ENCODE measurements at places on chromosomes 16 and 17.

DNA sequence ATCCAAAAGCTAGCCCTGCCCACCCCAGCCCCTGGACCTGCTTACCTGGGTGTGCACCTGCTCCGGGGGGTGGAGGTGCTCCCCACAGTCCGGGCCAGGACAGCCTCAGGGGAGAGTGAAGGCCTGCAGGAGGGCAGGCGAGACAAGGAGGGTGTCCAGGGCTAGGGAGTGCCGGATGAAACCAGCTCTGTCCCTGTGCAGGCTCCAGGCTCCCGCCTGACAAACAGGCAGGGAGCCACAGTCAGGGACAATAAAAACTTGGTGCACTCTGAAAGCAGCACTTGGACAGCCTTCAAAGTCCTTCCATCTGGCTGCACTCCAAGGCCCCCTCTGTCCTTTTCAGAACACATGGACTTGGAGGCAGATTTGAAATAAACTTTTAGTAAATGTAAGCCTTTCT lies 3.9 kb downstream of the PAQR4 start:
- no peak for DNase-seq

DNA sequence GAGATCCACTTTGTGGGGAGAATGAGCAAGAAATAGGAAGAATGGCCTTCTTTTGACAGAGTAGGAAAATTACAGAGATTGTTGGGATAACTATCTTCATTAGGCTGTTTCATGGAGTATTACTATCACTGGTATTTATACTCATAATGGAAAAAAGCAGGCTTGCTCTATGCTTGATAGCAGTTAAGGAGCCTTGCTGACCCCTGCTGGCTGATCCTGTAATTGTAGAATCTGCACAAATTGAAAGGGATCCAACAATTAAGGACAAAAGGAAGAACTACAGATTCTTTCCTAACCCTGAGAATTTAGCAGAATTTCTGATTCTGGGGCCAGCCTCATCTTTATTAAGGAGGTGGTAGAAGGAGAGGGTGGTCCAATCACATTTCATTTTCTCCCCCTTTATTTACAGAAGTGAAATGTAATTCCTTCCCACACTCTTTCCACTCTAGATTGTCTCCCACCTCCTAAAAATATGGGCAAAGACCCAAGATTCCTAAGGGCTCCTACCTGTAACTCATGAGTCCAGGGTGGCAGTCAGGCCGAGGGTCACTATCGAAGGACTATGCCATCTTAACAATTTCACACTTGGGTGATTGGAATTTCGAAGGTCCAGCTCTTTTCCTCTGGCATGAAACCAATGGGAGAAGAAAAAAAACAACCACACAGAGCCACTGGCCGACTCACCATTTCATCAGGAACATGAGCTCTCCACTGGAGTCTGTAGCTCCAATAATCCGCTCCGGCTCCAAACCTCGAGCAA lies 26.3 kb downstream of the NFE2L1 start:
- DNase-seq, result peak; percentile 59

GRCh38 chr16:72313903-72314302 lies 141.9 kb upstream of the PMFBP1 start:
- no peak for DNase-seq

GRCh38 chr17:37084372-37084771 lies 135.6 kb downstream of the AATF start:
- DNase-seq, result no peak

DNA sequence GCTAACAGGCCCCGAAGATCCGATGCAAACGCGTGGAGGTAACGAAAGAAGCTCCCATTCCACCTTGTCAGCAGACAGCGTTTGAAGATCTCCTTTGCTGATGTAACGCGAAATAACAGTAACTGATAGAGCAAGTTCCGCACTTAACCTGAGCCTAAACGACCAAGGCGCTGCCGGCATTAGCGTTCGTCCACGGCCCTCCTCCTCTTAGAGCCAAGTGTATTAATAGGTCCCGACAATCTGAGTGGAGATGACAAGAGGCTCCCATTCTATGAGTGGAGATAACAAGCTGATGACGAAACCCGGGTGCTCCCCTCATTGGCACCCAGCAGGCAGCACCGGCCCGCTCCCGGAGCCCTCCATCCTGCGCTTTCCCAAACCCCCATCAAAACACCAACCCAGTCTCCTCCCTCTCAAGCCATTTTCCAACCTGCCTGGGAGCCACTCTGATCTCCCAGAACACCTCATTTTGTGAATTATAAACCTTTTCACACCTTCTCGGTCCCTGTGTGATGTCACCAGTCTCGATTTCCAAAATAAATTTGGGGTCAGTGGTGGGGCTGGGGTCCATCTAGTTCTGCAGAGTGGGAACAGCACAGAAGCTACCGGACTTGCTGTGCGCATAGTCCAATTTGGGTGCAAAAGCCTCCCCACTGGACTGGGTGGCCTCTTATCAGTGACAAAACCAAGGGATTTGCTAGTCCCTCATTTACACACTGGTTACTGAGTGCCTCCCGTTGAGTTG lies 35.4 kb upstream of the ARL4D start:
- DNase-seq, result no peak

DNA sequence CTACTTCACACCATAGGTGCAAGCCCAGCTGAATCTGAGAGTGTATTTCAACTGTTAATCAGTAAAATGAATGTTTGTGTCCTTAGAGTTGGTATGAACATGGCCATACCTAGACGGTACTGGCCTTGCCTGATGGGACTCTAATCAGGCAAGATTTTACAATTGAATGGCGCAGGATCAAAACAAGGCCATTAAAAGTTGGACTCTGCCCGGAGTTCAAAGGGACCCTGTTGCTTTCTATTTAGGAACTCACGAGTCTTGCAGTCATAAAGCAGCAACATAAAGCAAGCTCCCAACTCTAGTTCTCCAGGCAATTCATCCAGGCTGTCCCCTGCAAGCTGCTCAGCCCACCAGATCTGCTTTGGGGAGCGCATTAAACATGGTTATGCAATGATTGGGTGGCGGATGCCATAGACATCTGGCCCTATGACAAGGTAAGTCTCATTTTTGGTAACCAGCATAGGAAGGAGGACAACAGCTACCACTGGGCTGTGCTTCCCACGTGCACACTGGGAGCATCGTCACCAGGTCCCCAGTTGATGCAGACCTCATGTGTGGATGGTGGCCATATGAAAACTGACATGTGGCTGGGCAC lies 8.8 kb downstream of the TMEM186 start:
- DNase-seq, result no peak

GRCh38 chr16:168424-168823 lies 2.6 kb downstream of the HBM start:
- no peak for DNase-seq

- no peak for DNase-seq
Observed at GRCh38 chr16:52631711-52632110, 84.8 kb upstream of the TOX3 start.

DNA sequence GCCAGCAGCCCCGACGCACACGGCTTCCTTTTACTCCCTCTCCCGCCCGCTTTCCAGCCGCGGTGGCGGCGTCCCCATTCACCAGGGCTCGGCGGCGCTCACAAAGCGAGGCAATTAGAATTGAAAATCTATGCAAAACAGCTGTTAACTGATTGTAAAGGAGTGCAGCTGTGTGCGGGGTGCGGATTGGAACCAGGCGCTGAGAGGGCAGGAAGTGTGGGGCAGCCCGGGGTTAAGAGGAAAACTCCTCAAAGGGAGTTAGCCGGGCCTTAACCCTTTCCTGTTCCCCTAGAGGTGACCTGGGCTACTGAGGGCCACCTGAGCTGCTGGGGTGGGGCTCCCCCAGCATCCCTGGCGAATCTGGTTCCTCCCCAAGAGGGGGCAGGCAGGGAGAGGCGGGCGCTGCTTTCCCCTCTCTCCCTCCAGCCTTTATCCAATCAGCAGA lies 5.8 kb upstream of the GSE1 start:
- DNase-seq, result no peak

GRCh38 chr16:50665128-50665878 lies 15.8 kb downstream of the SNX20 start:
- DNase-seq, result peak; percentile 76

DNA sequence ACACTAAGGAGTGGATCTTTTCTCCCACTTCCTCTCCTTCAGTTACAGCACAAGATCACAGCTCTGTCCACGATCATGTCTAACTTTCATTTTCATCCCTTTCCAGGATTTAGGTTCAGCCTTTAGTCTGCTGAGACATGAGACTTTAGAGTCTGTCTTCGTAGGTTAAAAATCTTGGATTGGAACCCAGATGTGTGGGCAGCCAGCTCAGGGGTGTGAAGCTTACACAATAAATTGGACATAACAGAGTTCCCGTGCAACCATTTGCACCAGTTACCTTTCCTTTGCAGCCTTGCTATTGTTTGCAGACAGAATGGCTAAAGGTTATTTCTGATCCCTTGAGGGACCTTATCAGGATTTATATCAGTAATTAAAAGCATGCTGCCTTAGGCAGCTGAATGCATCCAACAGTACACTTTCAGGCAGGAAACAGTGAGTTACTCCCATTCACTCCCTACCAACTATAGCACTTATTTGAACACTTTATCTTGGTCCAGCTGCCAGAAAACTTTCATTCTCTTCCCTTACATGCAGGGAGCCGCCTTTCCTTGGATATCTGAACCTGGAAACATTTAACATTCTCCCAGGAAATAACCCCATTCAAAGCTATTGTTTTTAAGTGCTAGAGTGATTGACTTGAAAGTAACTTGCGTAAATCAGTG lies 87.3 kb downstream of the TMEM100 start:
- DNase-seq, result no peak

GRCh38 chr17:1491443-1492248 lies 840 bp downstream of the MYO1C start:
- peak; percentile 58 for DNase-seq

GRCh38 chr16:88346680-88347505 lies 35.9 kb upstream of the ZNF469 start:
- no peak for DNase-seq

DNA sequence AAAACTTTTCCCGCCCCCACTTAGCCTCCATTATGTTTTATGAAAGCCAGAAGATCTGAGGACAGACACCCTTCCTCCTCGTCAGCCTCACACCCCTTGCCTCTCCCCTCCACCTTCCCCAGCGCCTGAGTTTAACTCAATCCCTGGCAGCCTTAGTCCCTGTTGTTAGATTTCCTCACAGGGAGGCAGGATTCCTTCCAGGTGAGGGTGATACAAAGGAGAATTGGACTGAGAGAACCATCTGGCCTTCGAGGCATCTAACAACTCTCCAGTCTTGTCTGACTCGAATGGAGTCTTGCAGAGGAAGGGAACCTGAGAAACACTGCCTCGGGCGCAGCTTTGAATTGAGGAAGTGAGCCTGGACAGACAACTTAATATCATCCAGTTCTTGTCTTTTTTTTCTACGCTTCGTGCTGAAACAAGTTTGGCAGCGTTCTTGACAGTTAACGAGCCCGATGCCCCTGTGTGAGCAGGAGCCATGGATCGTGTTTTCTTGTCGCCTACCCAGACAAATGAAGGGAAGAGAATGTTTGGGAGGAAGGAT lies 1.3 kb upstream of the ZNF768 start:
- no peak for DNase-seq

- DNase-seq, result no peak
Observed at GRCh38 chr17:42192189-42193126, 1.8 kb downstream of the GHDC start.

GRCh38 chr16:8464979-8465378 lies 125.3 kb downstream of the TMEM114 start:
- DNase-seq, result no peak

GRCh38 chr17:51398687-51399086 lies 138.3 kb downstream of the UTP18 start:
- no peak for DNase-seq

- no peak for DNase-seq
Observed at GRCh38 chr17:27573971-27574525, 56.9 kb upstream of the LGALS9 start.

DNA sequence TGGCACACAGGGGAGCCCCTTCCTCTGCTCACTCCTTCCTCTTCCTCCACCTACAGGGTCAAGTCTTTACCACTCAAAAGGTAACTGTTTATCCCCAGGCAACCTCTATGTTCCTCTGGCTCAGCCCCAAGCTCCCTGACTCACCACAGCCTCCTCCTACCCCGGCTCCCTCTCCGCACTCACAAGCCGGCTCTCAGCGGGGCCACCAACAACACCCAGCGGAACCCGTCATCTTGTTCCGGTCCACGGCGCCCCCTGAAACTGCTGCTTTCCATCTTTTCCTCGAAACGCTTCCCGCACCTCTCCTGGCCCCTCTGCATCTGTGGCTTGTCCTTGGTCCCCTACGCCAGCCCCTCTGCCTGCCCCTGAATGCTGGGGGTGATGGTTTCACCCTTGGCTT lies 58.4 kb downstream of the NXN start:
- no peak for DNase-seq

- no peak for DNase-seq
Observed at GRCh38 chr17:76918811-76919210, 50.6 kb downstream of the MGAT5B start.

DNA sequence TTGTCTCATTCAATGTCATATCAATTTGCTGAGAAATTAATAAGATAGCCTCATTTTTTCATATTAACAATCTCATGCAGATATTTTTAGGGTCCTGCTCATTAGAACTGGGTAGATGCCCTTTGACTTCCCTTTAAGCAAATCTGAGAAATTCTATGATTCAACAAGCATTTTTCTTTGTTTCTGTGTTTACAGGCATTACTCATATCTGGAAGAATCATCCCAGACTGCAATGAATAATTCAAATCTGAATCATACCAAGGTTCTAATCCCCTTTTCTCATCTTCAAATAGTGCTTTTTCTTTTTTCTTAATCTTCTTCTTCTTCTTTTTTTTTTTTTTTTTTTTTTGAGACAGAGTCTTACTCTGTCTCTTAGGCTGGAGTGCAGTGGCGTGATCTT lies 69.2 kb upstream of the KIFC3 start:
- DNase-seq, result no peak

DNA sequence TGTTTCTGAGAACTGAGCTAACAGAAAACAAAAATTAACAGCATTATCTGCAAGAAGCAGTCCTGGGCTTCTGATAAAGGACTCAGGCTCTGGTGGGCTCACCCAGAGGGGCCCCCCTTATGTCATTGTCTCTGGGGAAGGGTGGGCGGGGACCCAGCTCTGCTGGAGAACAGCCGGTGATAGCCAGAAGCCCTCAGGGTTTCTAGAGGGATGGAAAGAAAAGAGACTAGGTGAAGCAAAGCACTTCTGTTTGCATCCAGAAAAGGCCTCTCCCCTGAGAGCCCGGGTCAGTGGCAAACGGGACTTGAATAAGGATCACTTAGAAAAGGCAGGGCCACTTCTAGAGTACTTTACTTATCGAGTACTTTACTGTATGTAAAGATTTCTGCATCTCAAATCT lies 7.0 kb upstream of the CDC42EP4 start:
- DNase-seq, result no peak

DNA sequence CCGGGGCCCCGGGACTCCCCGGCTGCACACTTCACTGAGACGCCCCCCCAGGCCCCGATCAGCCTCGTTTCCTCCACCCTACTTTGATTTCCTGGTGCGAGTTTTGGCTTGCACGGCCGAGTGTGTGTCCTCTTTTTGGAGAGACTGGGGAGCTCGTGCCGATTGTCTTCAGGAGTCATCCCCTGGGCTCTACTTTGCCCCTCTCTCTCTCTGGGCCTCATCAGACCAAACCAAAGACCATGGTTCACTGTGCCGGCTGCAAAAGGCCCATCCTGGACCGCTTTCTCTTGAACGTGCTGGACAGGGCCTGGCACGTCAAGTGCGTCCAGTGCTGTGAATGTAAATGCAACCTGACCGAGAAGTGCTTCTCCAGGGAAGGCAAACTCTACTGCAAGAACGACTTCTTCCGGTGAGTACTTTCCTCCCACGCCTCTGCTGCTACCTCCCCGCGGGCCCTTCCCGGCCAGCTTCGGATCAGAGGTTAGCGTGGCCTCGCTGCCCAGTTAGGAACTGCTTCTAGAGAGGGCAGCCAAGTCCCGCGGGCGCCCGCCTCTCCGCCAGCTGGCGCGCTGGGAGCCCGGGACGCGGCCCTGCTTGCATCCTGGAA lies 787 bp downstream of the LHX1 start:
- no peak for DNase-seq

- no peak for DNase-seq
Observed at GRCh38 chr16:66936889-66937554, 1.7 kb downstream of the CES2 start.
